ENCODE measurements at places on chromosomes 6 and 20.
A peak's percentile ranks its signal among the peaks of the same experiment; 100 is the strongest.

DNA sequence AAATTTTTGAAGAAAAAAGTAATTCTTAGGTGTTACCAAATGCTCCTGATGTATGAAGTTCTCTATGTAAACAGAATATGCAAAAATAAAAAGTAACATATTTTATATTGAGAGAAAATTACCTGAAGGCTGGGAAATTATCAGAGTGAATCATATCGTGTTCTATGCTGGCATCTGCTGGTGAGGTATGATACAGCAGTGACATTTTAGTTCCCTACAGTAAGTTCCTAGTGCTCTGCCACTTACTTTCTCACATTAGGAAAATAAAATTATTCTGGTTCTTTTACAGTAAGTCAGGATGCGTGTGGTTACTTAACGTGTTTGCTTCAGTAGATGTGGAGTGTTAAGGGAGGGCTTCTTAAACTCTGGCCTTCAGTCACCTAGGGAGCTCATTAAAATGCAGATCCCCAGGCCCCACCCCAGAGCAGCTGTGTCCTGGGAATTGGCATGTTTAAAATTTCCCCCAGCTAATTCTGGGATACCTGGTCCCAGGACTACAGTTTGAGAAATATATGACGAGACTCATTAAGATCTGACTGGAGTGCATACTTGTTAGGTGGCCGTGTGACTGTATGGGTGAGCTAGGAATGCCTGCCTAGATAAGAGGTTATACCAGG, 3.2 kb downstream of the ACTR5 start:
- no peak for DNase-seq

GRCh38 chr20:46914789-46915379, 20.2 kb downstream of the EYA2 start:
- no peak for DNase-seq

DNA sequence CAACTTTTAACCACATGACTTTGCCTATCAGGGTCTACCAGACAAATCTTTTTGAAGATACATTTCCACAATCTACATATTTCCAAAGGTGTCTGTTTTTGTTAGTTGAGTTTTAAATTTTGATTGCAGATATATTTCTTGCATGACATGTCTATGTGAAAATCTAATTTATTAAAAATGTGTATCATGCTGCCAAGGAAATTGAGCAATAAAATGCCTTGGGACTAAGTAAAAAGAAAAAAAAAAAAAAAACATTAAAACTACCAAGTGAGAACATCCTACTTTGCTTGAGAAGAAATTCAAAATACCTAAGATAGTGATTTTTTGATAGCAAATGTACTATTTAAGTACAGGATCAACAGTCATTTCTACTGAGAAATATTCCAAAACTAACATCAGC, 17.7 kb downstream of the SLC17A5 start:
- DNase-seq: no peak

- DNase-seq: no peak
Observed at GRCh38 chr20:12535316-12535715, 473.5 kb upstream of the SPTLC3 start.

- no peak for DNase-seq
Observed at GRCh38 chr6:136641166-136641565, 90.9 kb upstream of the MAP7 start.

DNA sequence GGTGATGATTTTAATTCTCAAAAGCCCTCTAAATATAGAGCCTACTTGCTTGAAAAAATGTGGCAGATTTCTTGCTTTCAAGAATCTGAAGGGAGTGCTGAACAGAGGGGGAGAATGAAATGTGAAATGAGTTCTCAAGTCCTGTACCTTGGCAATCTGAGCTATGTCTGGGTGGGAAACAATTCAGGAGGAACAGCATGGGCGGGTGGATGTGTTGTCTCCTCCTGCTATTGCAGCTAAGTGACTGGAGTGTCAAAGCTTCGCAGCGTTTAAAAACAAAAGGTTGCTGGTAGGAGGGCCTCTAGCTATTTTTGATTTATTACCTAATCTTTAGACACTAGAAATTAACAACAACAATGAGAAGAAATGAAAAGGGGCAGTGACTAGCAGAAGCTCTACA, 102.5 kb upstream of the ARG1 start:
- no peak for DNase-seq

DNA sequence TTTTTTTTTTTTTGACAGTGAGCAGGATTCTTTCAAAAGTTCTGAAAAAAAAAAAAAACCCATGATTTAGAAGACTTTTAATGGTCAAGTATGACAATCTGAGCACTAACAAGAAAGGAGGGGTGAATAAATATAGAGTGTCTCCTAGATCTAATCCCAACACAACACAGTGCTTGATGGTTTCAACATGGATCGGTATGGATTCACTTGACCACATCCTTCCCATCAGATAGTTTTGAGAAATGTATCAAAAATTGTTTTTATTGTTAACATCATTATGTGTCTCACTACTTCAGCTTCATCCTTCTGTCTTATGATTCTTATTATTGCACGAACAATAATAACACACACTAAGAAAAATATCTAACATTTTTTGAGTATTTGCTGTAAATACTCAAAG, 21.0 kb downstream of the KIF13A start:
- no peak for DNase-seq

GRCh38 chr20:42041000-42041565, 422.9 kb upstream of the CHD6 start:
- DNase-seq: no peak

GRCh38 chr6:88006557-88006956, 41.1 kb upstream of the SPACA1 start:
- DNase-seq: no peak

- DNase-seq: no peak
Observed at GRCh38 chr6:128847431-128848210, 35.3 kb upstream of the LAMA2 start.

GRCh38 chr6:129517288-129517687, 192.7 kb downstream of the ARHGAP18 start:
- no peak for DNase-seq

- peak; percentile 63 for DNase-seq
Observed at GRCh38 chr20:38842558-38842981, 37.1 kb downstream of the PPP1R16B start.

- DNase-seq: no peak
Observed at GRCh38 chr6:32570363-32570905, 19.2 kb downstream of the HLA-DRB1 start.

- no peak for DNase-seq
Observed at GRCh38 chr6:42511803-42512422, 51.9 kb upstream of the UBR2 start.

DNA sequence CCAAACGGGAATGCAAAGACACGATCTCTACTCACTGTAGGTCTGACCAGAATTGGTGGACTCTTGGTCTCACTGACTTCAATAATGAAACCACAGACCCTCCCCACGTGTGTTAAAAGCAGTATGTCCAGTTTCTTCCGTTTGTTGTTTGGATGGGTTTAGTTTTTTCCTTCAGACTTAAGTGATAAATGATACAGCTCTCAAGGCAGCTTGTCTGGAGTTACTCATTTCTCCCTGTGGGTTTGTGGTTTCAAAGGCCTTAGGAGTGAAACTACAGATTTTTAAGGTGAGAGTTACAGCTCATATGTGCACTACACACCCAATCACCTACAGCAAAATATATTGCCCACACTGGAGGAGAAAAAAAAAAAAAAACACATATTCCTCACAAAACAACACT, 86.7 kb upstream of the STMND1 start:
- peak; percentile 84 for DNase-seq

DNA sequence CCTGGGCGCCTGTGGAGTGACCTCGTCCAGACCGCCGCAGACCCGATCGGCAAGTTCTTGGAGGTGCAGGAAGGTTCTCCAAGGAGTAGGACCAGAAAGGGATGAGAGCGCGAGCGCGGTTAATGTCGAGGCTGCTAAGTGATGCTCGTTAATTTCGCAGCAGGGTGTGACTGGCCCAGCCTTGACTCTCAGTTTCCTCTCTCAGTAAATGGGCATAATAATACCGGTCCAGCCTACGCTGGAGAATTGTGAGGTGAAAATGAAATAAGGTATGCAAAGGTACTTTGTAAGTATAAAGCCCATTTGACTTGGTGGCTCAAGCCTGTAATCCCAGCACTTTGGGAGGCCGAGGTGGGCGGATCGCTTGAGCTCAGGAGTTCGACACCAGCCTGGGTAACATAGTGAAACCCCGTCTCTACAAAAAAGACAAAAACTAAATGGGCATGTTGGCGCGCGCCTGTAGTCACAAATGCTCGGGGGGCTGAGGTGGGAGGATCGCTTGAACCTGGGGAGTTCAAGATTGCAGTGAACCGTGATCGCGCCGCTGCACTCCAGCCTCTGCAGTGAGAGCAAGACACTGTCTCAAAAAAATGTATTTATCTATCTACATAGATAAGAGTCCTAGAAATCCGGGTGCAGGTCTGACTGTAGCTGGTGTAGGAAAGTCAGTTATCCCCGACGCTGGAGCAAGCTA, 634 bp upstream of the BTBD9 start:
- DNase-seq: no peak

- no peak for DNase-seq
Observed at GRCh38 chr6:35967076-35967774, 46.3 kb upstream of the SRPK1 start.

DNA sequence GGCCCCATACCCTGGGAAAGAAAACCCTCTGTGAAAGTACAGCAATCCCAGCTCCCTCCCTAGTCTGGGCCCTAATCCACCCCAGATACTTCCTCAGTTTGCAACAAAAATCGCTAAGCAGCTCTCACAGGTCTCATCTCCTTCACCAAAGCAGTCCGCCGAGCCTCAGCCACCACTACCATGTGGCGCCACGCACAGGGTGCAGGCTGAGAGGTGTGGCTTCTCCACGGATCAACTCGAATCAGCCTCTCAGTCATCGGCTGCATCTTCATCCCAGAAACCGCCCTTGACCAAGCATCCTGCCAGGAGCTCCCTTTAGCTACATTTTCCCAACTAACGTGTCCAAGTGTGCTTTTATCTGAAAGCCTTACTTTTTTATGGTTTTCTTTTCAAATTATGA, 50.7 kb downstream of the ANKRD60 start:
- no peak for DNase-seq

DNA sequence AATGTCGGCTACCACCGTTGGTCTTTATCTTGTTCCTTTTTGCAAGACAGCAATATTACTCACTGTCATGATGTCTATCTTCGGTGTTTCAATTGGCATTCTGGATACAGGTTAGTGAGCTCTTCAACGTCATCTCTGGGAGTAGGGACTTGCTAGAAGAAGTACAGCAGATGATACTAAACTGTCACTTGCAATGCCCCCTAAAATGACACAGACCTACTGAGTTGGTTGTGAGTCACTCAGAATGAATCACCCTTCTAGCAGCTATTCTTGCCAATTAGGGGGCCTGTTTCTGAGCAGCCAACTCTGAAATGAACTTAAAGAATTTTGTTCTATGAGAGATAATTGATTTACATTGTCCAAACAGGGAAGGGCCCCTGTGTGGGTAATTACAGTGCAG, 176.5 kb downstream of the SLC16A10 start:
- DNase-seq: peak; percentile 32

GRCh38 chr6:84897988-84898594, 133.7 kb upstream of the TBX18 start:
- DNase-seq: no peak

- no peak for DNase-seq
Observed at GRCh38 chr20:10636326-10636818, 37.4 kb downstream of the JAG1 start.

DNA sequence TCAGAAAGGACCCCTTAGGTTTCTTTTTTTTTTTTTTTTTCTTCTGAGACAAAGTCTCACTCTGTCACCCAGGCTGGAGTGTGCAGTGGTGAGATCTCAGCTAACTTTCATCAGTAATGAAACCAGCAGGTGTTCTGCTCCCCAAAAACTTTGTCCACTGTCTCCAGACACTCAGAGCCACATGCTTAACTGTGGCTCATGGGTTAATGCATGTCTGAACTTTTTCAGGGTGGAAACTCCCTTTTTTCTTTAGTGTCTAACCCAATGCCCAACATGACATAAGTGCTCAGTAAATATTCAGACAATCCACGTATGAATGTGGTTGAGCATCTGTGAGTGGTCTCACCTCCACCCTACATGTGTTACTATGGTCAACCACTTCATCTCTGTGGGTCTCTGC, 45.4 kb downstream of the MYB start:
- no peak for DNase-seq

- DNase-seq: no peak
Observed at GRCh38 chr6:137084090-137084489, 39.3 kb upstream of the IL20RA start.

DNA sequence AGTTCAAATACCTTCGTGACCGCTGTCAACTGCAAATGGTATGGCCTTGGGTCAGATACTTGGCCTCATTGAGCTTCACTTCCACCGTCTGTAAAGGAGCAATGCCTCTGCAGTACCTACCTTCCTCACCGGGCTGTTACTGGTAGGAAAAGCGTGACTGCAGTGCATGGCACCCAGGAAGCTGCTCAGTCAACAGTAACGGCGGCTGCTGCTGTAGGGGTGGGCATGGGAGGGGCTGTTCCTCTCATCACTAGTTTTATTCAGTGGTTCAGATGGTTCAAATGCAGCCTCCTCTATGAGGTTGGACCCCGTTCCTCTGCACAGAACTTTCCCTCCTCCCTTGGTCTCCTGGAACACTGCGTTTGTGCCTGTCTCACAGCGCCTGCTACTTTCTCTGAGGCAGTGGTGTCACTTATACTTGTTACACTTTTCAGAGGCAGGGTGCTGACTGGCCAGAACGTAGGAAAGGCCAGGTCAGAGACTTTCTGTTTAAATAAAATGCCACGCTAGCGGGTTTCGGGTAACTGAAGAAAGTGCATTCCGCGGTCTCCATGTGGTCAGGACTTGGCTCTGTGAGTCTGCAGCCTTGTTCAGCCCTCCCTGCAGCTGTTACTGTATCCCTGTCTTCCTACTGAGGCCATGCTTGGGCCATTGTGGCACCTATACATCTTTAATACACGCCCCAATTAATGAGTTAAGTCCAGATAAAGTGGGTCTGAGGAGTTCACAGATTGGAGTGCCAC, 279.6 kb downstream of the NRN1 start:
- DNase-seq: no peak

DNA sequence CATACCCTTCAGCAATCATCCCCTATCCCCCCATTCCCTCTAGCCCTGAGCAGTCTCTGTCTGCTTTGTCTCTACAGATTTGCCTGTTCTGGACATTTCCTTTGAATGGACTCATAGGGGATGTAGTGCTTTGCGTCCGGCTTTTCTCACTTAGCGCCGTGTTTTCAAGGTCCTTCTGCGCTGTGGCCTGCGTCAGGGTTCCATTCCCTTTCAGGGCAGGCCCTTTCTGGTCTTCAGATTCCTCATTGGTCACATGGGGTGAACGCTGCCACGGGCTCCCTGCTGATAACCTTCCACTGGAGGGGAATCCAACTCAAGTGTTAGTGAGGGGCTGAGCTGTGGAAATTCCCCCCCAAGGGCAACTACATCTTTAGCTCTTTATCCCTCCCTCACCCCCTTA, 36.4 kb upstream of the APCDD1L start:
- no peak for DNase-seq
